Stimulated activated CD4-positive, alpha-beta T cell treated with anti-CD3 and anti-CD28 coated beads, Interleukin-1b, Interleukin-23, amount 100 ng/mL, for 4 hours (primary cell): ENCODE measurements at places on chromosomes 7 and 10.

DNA sequence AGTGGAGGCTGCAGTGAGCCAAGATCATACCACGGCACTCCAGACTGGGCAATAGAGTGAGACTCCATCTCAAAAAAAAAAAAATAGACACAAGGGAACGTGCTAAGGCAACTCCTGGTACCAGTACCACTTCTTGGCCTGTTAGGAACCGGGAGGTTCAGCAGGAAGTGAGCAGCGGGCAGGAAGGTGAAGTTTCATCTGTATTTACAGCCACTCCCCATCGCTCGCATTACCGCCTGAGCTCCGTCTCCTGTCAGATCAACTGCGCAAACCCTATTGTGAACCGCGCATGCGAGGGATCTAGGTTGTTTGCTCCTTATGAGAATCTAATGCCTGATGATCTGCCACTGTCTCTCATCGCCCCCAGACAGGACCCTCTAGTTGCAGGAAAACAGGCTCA lies 69.9 kb upstream of the FOXK1 start:
- no peak for DNase-seq

GRCh38 chr7:69182596-69183467 lies 415.4 kb upstream of the AUTS2 start:
- no peak for DNase-seq

- no peak for DNase-seq
These were observed 42.9 kb downstream of the CHN2 start for GRCh38 chr7:29237489-29237888.

DNA sequence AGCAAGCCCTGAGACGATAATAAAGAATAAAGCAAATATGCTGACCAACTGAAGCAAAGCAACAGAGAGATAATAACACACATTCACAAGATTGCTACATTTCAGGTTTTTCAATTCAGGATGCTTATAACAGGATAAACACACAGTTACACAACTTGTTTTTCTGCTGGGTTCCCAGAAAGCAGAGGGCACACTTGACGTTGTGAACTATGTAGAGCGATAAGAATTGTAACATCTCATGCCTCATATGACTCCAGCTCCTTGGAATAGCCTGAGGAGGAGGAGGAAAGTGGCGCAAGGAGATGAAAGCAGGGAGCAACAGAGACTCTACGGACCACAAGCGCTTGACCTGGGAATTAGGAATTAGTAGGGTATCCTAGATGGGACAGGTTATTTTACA lies 201.7 kb downstream of the SKAP2 start:
- no peak for DNase-seq

- no peak for DNase-seq
These were observed 77.1 kb downstream of the SVIL start for GRCh38 chr10:29557665-29558064.

DNA sequence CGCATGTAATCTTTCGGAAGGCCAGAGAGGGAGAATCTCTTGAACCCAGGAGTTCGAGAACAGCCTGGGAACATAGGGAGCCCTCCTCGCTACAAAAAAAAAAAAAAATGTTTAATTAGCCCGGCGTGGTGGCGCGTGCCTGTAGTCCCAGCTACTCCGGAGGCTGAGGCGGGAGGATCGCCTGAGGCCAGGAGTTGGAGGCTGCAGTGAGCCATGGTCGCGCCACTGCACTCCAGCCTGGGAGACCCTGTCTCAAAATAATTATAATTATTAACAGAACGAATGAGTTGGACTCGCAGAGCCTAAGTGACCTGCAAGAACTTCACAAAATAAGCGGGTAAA lies 794 bp downstream of the PCGF6 start:
- DNase-seq = no peak

GRCh38 chr7:69399401-69399800 lies 198.9 kb upstream of the AUTS2 start:
- no peak for DNase-seq

GRCh38 chr7:137642472-137642871 lies 204.3 kb downstream of the DGKI start:
- DNase-seq = no peak

- DNase-seq = no peak
These were observed 18.5 kb upstream of the PLEKHS1 start for GRCh38 chr10:113732966-113733365.

DNA sequence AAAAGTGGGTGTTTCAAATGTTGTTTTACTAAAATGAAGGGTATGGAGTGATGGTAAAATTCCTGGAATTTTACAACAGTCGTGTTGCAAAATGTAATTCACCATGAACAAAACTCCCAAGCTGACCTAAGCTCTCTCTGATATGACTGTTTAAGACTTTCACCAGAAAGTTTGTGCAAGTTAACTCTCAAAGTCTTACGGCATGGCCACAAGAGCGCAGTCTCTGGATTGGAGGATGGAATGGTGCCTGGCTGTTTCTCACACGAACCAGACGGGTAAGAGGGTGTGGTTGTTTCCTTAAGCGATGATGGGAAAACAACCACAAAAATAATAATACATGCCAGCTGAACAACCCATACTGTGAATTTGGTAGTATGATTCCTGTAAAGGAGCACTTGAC lies 662.5 kb downstream of the KCNMA1 start:
- DNase-seq = no peak

- no peak for DNase-seq
These were observed 507.0 kb upstream of the KLF6 start for GRCh38 chr10:4291990-4292389.

DNA sequence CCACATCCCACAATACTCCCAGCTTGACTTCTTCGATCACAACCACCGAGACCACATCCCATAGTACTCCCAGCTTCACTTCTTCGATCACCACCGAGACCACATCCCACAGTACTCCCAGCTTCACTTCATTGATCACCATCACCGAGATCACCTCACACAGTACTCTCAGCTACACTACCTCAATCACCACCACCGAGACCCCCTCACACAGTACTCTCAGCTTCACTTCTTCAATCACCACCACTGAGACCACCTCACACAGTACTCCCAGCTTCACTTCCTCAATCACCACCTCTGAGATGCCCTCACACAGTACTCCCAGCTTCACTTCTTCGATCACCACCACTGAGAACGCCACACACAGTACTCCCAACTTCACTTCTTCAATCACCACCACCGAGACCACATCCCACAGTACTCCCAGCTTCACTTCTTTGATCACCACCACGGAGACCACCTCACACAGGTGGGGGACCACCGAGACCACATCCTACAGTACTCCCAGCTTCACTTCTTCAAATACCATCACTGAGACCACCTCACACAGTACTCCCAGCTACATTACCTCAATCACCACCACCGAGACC lies 8.6 kb downstream of the MUC3A start:
- DNase-seq = no peak

- DNase-seq = no peak
These were observed 41.6 kb upstream of the VWC2 start for GRCh38 chr7:49731836-49732235.

GRCh38 chr7:22730921-22731654 lies 4.1 kb downstream of the IL6 start:
- no peak for DNase-seq

DNA sequence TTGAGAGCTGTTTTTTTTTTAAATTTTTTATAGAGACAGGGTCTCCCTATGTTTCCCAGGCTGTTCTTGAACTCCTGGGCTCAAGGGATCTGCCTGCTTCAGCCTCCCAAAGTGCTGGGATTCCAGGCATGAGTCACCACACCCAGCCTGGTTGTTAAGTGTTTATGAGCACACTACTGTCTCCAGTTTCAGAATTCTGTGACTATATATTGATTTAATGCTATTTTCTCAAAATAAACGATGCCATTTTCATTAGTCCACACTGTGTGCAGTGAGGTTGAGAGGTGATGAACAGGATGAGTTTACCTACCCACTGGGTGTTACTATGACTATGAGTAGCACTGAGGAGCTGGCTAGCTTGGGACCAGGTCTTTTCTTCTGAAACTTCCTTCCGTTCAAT lies 110.9 kb upstream of the FAM180A start:
- DNase-seq = no peak

DNA sequence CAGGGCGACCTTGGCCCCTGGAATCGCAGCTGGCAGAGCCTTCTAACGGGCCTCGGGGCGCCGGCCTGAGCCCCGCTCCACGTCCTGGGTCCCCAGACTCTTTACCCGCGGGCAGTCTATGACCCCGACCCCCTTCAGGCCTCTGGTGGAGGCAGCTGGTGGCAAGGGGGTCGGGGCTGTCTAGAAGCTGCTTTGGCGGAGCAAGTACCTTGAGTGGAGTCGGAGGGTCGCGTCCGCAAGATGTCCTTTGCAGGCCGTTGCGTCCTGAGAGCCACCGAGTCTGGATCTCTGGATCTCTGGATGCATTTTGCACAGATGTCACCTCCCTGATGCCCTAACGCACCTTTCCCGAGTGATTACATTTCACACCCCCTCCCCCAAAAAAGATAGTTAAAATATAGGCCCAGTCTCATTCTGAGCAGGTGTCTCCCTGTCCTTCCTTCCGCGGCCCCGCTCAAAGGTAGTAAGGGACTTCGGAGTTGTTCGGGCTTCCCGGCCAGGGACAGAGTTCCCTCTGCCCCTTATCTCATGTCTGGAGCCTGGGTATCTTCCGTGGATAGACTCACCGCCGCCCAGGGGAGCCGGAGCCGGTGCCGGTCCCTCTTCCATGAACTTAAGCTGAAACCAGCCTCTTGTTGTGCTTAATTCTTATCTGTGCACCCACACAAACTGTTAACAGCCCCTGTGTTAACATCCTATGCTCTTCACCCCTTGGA lies 457 bp downstream of the ACADSB start:
- DNase-seq = no peak

- no peak for DNase-seq
These were observed 33.7 kb downstream of the CHST12 start for GRCh38 chr7:2437136-2437535.

DNA sequence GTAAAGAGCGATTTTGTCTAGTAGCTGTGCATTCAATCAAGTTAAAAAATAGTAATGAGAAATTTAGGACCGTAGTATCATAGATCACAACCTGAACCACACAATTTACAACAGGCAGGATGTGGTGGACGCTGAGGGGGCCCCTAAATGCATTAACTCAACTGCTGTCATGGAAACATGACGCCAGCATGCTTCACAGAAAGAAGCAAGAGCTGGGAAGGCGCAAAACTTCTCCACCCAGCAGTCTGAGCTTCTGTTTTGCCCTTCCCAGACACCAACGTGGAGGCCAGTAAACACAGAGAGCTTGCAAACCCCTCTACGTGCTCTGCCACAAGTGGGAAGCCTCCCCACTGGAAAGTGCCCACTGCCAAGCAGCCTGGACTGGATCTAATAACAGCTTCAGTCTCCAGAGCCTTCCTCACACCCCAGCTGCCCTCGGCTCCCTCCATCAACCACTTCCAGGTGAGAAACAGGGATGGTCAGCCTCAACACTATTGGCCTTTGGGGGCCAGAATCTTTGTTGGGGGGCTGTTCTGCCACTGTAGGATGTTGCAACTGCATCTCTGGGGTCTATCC lies 151.8 kb downstream of the SFMBT2 start:
- DNase-seq = no peak

- DNase-seq = no peak
These were observed 72.9 kb downstream of the AOAH start for GRCh38 chr7:36651404-36651803.

- no peak for DNase-seq
These were observed 59.1 kb downstream of the BPGM start for GRCh38 chr7:134705716-134706115.

DNA sequence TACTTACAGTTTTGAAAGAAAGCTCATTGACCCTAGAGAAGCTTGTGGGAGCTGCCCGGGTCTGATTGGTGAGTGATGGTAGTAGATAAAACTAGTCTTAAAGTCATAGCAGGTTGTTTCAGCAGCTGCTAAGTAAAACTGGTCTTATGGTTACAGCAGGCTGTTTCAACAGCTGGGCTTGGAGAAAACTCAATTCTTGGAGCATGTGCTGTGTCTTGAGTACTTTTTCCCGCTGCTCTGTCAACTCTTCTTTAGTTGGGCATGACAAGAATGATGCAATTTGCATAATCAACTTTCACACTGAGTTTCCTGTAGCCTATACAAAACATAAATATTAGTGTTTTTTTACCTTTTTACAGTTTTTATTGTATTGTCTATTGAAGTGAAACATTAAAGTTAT lies 707.9 kb downstream of the AUTS2 start:
- DNase-seq = no peak

- no peak for DNase-seq
These were observed 148.7 kb downstream of the MYOF start for GRCh38 chr10:93333278-93333978.

GRCh38 chr10:69749178-69750010 lies 52.3 kb upstream of the COL13A1 start:
- no peak for DNase-seq
